ENCODE measurements at places on chromosomes 2 and 18.

GRCh38 chr2:105834931-105835330 lies 90.2 kb downstream of the NCK2 start:
- no peak for DNase-seq

GRCh38 chr2:82098617-82099016 lies 1794.1 kb upstream of the LRRTM1 start:
- DNase-seq: no peak

DNA sequence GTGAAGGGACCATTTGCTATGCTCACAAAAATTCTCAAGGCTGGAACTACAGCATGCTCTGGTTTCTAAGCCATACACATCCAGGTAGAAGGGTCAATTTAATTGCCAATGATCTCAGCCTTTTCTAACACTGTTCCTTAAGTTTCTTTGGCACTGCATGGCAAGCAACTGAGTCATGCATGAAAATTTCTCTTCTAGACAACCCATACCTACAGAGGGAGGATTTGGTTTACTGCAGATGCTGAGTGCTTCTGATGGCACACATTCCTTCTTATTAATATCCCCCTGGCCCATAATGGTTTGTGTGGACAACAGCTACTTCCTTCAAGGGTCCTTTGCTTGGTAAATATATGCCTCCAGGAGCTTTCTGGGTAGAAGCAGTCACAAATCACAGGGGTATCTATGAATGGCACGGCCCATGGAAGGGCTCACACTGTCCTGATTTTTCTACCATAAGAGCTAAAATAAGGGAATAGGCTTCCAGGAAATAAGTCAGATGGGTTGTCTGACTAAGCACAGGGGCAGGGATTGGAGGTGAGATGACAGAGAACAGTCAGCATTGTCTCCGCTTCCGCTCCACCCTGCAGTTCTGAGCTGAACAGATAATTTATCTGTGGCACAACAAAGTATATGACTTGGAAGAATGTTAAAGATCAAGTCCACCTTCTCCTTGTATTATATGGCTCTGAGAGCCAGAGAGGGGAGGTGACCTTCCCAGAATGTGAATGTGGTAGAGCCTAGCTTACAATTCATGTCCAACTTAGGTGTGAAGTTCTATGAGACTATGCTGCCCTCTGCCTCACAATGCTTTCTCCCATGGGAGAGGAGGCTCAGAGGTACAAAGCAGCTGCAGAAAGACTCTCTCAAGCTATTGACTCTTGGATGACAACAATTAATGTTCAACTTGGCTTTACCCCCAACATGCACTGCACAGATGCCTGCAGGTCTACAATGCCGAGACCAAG lies 199.2 kb upstream of the TNP1 start:
- no peak for DNase-seq

DNA sequence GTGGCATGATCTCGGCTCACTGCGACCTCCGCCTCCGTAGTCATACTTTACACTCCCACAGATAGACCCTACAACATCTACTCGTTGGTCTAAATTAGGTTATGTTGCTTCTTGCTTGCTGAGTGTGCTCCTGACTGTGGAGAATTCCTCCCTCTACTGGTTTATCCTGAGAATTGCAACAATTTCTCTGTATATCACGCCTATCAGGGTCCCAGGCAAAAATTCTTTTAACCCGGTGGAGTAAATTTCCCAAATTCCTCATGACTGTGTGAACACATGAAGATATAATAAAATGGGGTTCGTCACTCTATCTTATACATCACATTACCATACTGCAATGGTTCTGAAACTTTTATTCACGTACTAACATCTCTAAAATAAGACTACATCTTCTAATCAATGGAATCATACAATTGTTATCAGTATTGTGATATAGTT lies 156.7 kb downstream of the EVA1A start:
- no peak for DNase-seq

- DNase-seq: no peak
Observed at GRCh38 chr2:205629091-205629776, 53.1 kb upstream of the NRP2 start.

GRCh38 chr2:150076281-150076680 lies 411.2 kb downstream of the RND3 start:
- DNase-seq: no peak

- DNase-seq: no peak
Observed at GRCh38 chr18:9437021-9437437, 38.3 kb upstream of the RALBP1 start.

- DNase-seq: no peak
Observed at GRCh38 chr2:241190291-241190981, 2.0 kb downstream of the ANO7 start.

DNA sequence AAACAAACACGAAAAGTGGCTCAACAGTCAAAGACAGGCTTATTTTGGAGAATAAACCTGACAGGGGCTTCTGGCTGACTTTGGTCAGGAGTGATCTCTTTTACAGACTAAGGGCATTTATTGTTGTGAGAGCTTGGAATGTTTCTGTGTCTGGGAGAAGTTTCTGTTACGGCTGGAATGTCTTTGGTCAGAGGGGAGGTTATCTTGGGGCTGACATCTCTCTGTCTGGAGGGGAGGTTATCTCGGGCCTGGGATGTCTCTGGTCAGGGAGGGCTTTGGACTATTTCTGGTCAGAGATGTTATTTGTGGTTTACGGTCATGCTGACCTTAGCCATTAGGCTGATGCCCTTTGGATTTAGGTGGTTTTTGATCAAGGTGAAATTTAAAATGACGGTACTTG lies 345.5 kb upstream of the FSIP2 start:
- no peak for DNase-seq
